Epithelial cell of proximal tubule (primary cell): ENCODE measurements at places on chromosomes 4 and X.

DNA sequence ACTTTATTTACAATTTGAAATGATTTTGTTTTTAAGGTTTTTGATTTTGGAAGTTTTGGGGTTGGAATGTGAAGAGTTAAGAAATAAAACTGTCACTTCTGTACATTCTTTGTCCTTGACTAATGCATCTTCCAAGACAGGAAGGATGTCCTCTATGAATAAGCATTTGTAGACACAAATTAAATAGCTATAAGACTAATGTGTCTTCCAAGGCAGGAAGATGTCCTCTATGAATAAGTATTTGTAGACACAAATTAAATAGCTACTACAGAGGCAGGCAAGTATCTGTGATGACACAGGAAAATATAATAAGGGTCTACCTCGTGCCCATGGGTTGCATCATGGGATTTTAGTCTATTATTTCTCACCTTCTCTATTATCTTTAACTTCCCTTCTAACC is 14.5 kb downstream of the PRSS48 start:
- DNase-seq: no peak

- DNase-seq: no peak
Observed at GRCh38 chrX:9728261-9728660, 37.4 kb downstream of the GPR143 start.

DNA sequence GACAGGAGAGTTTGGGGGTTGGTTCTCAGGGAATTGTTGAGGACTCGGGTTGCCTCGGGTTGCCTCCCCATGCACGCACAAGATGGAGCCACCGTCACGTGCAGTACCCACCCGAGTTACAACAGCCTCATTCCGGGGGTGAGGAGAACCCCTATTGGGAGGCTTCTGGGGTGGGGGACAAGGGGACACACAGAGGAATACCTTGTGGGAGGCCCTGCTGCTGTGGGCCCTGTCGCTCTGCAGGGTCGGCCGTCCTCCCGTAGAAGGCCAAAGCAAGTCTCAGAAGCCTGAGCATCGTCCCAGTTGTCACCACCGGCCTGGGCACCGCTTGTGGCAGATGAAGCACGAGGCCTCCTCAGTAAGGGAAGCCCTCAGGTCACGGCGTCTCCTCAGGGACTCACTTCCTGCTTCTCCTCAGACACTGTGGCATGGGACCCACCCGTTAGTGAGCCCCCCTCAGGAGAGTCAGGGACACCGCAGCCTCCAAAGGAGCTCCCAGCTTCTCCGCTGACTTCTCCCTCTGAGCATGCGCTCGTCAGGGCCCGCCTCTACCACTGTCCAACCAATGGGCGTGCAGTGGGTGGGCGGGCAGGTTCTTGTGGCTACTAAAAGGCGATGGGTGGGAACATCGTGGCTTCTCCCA is at the start of gene CT55:
Gene CT55, minus strand, starts transcription at position 522 of the 643 bp plus-strand sequence. Its CDS starts 227 bp downstream, at position 295.
- no peak for DNase-seq

- DNase-seq: no peak
Observed at GRCh38 chrX:18888281-18888680, 95.6 kb downstream of the PHKA2 start.

- no peak for DNase-seq
Observed at GRCh38 chrX:153554519-153555167, 37.2 kb downstream of the ATP2B3 start.

DNA sequence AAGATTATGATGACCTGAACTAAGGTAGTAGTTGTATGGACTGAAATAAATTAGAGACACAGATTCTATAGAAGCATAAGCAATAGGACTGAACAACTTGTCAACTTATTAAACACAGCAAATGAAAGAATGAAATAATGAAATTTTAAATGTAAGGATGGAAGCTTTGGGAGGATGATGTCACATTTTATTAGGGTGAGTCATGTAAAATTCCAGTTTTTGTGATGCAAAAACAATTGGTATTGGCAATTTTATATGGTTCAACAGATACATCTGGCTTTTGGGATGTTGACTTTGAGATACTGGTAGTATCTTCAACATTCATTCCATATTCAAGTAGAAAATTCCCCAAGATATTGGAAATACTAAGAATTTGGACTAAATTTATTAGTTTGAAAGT is 72.7 kb upstream of the IL15 start:
- DNase-seq: no peak

- no peak for DNase-seq
Observed at GRCh38 chrX:152997337-152997736, 3.4 kb upstream of the PNMA5 start.
